ENCODE measurements at places on chromosomes 12 and 14.

DNA sequence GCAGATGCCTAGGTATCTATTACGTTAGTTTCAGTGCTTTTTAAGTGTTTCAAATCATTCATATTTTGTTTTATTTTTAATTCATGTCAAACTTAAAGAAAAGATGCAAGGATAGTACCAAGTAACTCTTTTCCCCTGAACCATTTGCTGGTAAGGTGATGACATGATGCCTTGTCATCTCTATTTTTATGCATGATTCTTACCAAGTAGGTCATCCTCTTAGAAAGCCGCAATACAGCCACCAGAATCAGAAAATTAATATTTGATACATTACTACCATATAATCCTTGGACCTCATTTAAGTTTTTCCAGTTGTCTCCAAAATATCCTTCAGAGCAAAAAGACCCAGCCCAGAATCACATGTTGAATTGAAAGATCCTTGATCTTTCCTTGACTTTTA is 22.3 kb downstream of the ATP5MC2 start:
- DNase-seq: no peak

DNA sequence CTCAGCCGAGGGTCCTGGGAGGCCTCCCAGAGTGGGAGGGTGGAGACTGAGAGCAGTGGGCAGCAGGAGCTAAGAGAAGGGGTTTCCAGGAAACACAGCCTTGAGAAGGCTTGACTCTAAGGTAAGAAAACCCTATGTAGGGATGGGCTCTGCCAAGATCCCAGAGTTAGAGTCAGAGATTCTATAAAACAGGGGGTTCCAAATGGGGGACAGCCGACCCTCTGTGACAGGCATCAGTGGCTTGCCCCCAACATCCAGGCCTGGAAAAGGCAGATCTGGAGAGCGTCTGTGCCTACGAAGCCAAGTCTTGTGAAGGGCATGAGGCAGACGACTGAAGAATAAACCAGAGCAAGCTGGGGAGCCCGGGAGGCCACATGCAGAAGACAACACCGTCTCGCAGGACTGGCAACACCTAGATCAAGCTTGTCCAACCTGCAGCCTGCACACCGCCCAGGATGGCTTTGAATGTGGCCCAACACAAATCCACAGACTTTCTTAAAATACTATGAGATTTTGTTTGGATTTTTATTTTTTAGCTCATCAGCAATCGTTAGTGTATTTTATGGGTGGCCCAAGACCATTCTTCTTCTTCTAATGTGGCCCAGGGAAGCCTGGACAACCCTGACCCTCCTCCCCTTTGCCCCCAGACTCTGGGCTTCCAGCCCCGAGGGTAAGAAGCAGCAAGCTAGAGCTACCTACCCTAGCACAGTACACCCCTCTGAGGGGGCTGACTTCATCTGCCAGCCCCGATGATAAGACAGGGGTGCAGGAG is 42.1 kb downstream of the PRMT8 start:
- no peak for DNase-seq

- no peak for DNase-seq
These were observed 828.9 kb downstream of the VRK1 start for GRCh38 chr14:97626088-97626487.

DNA sequence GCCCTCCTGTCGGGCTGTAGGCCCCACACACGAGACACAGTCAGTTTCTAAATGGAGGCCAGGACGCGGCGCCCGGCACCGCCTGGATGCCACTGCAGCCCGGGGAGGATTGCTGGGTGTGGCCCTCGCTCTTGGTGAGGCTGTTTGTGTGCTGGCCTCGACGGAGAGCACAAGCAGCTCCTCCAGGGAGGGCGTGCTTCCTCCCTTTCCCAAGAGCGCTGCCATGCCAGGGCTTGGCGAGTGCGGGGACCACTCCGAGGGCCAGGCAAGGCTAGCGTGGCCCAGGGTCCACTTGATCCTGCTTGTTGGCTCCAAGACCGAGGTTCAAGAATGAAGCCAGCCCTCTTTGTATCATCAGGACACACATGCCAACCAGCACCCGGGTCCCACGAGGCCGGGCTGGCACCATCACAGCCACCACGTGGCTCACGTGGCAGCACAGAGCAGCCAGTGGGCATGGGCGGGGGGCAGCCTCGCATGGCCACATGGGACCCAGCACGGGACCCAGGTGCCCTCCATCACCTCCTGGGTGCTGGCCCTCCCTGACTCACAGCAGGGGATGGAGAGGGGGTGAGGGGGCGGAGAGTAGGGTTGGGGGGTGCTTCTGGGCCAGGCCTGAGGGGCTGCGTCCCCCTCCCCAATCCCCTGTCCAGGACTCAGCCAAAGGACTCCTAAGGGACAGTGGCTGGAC is 71.2 kb downstream of the NOC4L start:
- no peak for DNase-seq

DNA sequence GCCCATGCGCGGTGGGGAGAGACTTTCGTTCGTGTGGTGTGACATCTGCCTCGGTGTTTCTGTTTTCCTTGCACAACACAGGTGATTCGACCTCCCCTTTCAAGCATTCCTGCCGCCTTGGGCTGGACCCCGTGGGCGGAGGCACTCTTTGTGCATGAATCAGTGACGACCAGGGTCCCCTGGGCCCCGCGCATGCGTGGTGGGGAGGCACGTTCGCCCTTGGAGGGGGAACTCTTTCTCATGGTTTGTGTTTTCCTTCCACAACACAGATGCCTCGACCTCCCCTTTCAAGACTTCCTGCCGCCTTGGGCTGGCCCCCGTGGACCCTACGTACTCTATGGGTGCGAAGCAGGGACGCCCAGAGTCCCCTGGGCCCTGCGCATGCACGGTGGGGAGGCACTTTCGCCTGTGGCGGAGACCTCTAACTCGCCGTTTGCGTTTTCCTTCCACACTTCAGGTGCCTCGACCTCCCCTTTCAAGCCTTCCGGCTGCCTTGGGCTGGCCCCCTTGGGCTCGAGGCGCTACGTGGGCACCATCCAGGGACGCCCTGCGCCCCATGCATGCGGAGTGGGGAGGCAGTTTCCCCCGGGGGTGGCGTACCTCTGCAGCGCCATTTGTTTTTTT is 340.9 kb downstream of the ALG10 start:
- DNase-seq: no peak

GRCh38 chr12:8465301-8465996 is 9.7 kb downstream of the CLEC6A start:
- DNase-seq: no peak

DNA sequence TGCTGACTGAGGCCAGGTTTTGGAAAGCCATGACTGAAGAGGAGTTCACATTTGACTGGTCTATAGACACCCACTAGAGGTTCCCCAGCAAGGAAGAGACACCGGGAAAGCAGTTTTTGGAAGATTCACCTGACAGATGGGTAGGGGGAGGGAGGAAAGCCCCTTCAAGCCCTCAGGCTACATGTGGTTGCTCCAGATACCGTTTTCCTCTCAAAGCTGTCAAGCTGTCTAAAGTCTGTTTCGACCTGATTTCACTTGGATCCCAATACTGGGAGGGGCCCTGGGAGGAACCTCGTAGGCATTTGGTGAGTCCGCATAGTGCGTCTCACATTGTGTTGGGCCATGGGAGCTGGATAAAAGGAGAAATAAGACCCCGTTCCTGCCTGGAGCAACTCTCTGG is 1.7 kb upstream of the LRP1 start:
- DNase-seq: no peak

GRCh38 chr12:5197131-5197530 is 153.5 kb downstream of the KCNA5 start:
- DNase-seq: no peak

DNA sequence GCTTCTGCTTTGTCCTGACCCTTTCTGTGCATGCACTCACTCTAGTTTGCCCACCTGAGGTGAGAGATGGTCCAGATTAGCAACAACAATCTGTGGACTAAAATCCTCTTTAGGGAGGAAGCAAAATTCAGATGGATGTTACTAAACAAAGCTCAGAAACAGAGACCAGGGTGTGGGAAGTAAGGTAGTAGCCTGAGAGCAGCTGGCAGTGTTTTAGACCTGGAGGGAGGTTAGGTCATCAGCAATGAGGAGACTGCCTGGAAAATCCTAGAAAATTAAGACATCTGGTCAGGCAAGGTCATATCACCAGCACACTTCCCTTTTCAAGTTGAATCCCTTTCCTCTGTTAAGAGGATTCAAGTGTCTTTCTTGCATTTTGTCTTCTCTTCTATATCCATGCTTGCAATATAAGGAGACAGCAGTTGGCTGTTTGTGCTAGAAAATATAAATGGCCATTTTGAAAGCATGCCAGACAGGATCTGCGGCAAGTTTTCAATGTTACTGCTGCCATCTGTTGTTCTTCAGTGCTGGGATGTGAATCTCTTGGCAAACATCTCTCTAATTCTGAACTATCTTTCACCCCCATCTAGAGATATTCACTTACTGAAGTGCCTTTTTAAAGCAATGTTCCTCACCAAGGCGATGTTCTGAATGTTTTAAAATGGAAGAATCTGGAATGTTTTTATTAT is 266.4 kb downstream of the NAV3 start:
- no peak for DNase-seq

DNA sequence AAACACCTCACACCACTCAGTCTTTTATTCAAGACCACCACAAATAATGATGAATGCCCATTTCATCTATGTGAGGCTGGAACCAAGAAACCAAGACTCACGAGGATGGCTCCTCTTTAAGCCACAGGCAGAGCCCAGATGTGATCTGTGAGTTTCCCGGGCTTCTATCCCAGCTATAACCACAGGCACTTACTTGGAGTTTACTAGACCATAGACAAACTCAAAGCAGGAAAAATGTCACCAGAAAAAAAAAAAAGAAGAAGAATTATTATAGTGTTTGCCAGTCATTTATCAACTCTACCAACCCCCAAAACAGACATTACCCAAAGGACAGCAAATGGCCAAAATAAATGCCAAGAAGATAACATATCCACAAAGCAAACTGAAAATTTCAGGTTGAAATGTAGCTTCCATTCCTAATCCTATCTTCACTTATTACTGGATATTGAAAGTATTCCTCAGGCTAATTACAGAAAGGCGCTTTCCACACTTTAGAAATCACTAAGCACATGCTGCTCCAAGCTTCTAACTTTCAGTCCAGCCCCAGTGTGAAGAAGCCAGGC is 44.7 kb downstream of the ZFYVE1 start:
- DNase-seq: no peak

GRCh38 chr12:53094394-53094787 is 3.1 kb upstream of the IGFBP6 start:
- DNase-seq: no peak

DNA sequence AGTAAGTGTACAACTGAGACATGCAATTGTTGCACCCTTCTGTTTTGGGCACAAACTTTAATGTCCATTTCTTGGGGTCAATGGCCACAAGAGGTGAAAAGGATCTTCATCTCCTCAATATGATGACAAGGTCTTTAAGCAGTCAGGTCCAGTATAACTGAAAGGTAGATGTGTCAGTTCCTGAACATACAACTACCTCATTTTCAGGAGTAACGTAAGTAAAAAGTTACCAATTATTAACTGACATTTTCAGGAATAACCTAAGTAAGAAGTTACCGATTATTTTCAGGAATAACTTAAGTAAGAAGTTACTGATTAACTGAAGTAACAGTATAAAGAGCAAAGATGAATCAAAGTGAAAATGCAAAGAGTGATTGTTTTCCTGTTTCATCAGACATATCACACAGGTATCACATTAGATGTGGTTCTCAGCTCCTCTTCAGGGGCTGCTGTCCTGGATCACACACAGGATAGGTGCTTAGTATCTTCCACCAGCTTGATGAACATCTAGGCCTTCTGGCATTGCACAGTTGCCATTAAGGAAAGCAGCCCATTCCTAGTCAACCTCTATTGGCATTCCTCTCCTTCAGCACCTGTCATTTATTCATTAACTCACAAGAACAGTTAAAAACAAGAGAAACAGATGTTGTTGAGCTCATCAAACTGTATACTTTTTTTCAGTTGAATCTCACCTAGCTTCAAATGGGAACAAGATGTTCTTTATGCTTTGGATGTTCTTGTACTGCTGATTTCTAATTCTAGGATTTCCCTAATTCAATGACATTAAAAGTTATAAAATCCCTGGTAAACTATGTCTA is 200.0 kb downstream of the FOXG1 start:
- no peak for DNase-seq

GRCh38 chr14:44928793-44929192 is 33.0 kb downstream of the KLHL28 start:
- DNase-seq: no peak

GRCh38 chr12:42689699-42690098 is 100.2 kb upstream of the PRICKLE1 start:
- DNase-seq: no peak

DNA sequence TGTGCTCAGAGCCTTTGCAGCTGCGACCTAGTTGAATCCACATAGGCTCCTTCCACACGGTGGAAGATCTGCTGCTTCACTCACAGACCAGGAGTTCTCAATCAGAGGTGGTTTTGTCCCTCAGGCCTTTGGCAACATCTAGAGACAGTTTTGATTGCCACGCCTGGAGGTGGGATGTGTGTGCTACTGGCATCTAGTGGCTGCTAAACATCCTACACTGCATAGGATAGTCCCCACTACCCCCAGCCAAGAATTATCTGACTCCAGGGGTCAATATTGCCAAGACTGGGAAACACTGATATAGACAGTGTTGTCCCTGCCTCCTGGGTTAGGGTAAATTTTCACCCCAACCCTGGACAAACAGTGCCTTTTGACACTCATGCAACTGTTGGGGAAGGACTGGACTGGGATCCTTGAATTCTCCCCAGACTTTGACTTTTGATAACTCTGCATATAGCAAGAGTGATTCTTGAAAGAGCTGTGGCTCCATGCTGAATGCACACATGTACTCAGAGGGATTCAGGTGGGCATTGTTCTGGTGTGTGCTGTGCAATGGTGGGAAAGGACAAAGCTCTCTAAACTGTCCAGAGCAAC is 39.8 kb downstream of the BAZ2A start:
- no peak for DNase-seq

DNA sequence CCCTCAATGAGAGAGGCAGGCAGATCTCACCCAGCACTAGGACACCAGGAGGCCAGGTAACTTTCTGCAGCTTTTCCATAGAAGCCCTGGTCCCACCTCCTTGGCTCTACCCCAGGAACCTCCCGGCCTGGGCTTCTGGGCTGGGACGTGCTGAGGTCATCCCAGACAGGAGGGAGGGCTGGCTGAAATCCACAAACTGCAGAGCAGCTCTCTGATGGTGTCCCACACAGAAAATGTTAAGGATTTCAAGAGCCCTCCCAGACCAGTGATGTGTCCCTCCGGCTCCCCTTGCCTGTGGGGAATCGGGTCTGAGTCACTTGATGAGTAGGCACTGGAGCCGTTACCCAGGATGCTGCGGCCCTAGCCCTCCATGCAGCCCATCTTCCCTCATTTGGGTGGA is 124.1 kb downstream of the ESRRB start:
- no peak for DNase-seq

GRCh38 chr14:24258548-24259265 is 4.3 kb downstream of the TGM1 start:
- DNase-seq: no peak

DNA sequence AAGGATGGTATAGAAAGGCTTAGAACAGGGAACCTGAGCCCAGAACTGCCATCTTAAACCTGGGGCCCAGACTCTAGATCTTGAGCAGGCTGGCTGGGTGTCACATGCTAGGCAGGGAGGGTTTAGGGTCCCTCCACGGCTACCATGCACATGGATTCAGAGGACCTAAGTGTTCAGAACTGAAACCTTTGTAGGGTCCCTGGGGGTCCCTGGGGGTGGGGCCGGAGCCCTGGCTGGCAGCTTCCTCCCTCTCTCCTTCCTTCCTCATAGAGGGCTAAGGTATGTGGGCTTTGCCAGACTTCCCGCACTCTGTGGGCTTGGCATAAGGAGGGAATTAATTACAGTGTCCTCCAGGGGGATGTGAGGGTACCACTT is 4.6 kb upstream of the ZNF385A start:
- no peak for DNase-seq

Data from stimulated activated CD4-positive, alpha-beta T cell treated with anti-CD3 and anti-CD28 coated beads, TNF-alpha, amount 100 ng/mL, for 4 hours (primary cell).